ENCODE measurements at places on chromosomes 11 and 22.

GRCh38 chr11:67468759-67469507, at the start of gene TMEM134:
Gene TMEM134 (minus strand): TSS chr11:67469251. CDS start chr11:67469192, 59 bp downstream.
- peak; percentile 97 for DNase-seq

DNA sequence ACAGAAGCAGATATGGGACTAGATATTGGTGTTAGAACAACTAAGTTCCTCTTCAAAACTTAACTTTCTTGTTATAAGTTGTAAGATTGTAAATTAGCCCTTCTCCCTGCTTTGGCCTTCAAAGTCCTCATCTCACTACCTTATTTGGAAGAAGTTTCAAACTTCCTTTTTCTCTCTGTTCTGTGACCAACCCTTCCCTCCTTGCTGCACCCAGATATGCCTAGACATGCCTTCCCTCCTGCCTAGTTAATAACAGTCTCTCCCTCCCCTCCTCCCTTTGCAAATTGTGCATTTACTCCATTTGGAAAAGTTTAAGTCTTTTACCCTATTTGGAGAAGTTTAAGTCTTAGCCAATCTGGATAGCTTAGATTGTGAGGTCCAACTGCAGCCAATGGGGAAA, 4.9 kb downstream of the OR52K2 start:
- DNase-seq: no peak

- no peak for DNase-seq
Observed at GRCh38 chr11:10377183-10377582, 72.3 kb downstream of the ADM start.

DNA sequence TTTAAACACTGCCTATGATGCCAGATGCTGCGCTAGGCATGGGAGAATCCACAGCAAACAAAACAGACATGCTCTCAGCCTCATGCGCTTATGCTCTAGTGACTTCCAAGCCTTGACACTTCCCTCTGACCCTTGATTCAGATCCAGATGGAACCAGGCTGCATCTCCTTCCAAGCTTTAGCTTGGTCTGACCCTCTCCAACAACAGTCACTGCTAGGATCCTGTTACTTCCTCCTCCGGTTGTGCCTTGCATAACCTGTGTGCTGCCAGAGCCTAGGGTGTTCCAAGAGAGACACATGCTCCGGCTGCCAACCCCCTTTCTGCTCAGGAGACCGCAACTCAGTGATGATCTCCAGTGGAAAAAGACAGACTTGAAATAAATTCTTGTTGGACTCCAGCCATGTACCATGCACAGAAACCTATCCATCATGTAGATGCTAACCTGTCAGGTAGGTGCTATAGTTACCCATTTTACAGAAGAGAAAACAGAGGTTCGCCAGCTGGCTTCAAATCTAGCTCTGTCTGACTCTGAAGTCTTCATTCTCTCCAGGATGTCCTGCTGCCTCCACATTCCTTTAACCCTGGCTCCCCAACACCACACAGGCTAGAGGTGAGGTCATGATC, 136.3 kb upstream of the TEAD1 start:
- no peak for DNase-seq

DNA sequence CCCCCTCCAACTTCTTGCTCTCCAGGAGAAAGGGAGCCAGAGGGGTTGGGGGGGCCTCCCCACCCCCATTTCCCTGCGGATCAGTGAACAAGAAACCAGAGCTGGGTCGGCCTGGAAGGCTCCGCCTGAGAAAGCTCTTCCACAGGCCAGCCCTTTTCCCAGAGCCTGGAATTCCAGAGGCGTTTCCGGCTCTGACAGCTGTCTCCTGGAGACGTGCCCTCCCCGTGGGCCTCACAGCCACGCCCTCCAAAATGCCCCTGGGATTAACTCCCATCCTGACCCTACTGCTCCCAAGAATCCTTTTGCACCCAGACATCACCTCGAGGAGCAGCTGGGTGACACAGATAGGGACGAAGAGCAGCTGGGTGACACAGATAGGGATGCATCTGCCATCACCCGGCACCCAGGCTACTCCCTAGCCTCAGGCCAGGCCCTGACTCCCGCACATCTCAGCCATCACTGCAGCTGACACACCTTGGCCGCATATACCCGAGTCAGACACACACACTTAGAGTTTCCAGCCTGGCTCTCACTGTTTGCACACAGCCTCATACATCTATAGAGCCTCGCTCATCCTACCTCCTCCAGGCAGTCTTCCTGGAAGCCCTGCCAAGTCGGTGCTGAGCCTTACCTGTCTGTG, 7.6 kb upstream of the CDC42EP1 start:
- no peak for DNase-seq

DNA sequence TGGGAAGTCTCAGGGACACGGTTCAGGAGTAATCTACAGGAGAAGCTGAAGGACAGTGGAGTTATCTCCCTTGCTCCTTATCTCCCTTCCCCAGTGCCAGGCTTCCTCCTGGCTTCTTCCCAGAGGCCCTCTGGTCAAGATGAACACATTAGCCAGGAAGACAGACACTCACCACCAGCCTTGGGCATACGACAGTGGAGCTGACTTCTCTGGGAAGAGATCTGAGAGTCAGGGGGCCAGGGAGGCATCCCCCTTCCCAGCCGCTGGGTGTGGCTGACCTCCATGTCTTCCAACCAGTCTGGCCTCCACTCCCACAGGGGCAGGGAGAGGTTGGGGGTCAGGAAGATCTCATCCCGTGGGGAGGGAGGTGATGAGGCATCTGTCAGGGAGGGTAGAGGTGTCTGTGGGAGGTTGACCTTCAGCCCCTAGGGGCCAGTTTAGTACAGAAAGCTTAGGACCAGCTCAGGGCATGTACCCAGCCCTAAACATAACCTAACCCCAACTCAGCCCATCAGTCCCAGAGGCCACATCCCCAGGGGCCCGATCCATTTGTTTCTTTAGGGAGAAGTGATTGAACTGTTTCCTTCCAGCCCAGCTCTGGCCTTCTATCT, 12.7 kb downstream of the ROBO4 start:
- no peak for DNase-seq

All from NCI-H146 (cell line).